ENCODE measurements at places on chromosomes 13 and 19.

DNA sequence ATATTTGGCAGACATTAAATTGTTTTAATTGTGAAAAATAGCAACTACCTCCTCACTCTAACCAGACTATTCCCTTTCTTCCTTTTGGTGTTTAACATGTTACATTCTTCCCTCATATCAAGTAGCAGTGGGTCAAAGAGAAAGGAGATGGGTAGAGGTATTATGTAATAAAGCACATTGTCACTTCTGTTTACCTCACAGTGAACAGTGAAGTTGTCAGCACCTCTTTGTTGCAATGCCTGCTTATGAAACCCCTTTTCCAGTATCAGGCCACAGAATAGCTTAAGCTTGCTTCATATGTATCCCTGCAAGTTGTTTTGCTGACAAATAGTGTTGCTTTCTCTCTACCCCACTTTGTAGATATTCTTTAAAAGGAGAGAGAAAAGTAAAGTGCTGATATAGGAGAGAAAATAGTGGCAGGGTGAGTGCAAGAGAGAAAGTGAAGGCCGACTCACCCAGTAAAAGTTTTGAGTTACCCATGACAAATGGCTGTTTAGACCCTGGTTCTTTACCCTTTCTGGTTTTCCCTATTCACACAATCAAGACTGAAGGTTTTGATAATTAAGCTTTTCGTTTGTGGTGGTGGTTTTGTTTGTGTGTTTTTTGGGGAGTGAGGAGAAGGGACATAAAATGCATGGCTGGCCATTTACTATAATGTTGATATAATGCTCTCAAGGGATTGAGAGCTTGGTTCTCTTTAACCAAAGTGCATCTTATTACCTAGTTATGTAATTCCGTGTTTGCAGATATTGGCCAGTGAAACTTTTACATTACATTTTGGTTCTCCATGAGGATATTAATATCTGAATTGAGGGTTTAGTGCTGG is 3.7 kb downstream of the ITM2B start:
- no peak for DNase-seq

DNA sequence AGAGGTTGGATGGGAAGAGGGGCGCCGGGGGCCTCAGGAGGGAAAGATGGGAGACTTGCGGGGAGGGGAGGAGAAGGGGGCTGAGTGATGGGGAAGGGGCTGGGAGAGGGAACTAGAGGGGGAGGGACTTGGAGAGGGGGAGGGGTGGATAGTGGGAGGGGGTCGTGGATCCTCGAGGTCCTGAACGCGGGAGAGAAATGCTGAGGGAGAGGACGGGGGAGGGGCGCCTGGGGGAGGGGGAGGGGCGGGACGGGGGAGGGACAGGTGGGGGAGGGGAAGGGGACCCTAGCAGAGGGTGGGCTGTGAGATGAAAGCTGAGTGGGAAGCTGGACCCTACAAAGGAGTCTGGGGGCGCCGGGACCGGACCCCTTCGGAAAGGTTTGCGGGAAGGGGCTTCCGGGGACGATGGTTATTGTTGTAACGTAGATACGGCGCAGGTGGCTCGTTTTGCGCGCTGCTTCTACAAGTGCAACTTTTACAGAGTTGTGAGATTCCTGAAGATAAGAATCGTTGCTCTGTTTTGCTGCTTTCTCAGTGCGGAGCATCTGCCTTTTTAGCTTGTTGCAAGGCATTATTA is 418 bp downstream of the ZNF444 start:
- DNase-seq = peak; percentile 31

DNA sequence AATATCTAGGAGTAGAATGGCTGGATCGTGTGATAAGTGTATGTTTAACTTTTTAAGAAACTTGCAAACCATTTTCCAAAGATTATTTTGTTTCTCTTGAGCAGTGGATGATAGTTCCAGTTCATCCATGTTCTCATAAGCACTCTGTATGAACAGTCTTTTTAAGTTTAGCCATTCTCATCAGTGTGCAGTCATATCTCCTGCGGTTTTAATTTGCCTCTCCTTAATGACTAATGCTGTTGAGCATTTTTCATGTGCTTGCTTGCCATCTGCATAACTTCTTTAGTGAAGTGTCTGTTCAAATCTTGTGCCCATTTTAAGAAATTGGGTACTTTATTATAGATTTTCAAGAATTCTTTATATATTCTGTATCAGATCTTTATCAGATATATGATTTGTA is 58.6 kb downstream of the WASF3 start:
- no peak for DNase-seq

- DNase-seq = no peak
These were observed 85.7 kb downstream of the LRRC63 start for GRCh38 chr13:46297361-46297811.

DNA sequence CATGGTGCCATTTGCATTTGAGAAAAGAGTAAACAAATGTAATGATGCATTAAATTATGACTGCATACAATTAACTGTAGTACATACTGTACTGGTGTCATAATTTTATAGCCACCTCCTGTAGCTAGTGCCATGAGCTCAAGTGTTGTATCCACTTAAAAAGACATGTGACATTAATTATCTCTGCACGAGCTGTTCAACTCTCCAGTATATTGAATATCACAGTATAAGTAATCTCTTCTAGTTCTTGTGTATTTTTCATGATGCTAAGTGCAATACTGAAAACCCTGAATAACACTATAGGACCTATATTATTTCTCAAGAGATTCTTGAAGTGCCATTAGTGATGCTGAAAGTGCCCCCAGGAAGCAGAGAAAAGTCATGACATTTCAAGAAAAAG is 387.3 kb downstream of the PCDH17 start:
- DNase-seq = no peak

GRCh38 chr19:41097302-41097701 is 9.1 kb downstream of the CYP2A13 start:
- DNase-seq = no peak

DNA sequence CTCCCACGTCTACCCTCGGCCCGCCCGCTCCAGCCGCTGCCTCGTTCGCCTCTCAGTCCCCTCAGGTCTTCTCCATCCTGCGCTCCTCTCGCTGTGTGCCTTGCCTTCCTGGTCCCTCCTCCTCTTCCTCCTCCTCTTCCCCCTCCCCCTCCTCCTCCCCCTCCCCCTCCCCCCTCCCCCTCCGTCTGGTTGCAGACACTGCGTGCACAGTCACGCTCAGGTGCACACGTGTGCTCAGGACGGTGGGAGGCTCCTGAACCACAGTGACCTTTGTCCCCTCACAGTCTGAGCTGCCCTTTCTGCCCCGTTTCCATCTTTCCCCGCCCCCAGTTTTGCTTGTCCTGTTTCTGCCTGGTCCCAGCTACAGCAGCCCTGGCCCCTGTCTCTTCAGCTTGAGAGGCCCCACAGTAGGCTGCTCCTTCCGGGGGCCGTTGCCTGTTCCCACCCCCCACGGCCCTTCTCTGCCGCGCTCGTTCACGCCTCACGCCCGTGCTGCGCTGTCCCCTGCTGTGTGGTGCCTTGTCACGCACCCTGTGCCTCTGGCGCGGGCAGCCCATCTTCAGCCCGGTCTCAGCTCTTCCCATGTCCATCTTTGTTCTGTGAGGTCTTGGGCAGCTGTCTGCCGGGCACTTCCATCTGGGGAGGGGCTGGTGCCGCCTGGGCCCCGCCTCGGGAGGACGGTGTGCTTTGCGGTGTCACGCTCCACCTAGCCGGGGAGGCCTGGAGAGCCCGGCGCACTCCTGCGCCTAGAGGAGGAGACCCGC is 13.8 kb upstream of the RPS15 start:
- DNase-seq = no peak

GRCh38 chr13:77866971-77867370 is 51.7 kb downstream of the EDNRB start:
- no peak for DNase-seq

GRCh38 chr19:49889038-49889686 is 7.5 kb downstream of the IL4I1 start:
- no peak for DNase-seq

DNA sequence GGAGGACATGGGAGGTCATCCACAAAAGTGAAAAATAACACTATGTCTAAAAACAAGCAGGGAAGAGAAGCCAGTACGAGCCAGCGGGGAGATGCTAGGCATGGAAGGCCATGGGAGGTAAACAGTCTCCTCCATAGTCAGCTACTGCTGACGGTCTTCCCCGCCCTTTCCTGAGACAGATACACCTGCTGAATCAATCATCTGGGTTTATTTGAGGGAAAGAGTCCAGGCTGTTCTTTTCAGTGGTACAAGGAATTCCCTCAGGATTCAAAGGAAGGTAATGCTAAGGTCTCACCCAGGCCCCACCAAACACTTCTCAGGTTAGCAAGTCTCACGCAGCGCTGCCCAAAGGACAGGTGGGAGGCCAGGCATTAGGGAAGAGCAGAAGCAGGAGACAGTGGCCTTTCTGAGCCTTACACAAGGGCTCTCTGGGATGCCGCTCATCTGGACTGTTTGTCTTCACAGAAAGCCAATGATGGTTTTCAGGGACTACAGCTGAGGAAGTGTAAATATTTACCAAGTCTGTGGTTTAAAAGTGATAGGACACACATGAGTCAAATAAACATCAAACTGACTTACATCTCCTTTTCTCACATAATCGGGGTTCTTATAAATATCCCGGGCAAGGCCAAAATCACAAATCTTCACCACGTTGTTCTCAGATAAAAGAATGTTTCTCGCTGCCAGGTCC is 173.9 kb downstream of the FLT1 start:
- no peak for DNase-seq

DNA sequence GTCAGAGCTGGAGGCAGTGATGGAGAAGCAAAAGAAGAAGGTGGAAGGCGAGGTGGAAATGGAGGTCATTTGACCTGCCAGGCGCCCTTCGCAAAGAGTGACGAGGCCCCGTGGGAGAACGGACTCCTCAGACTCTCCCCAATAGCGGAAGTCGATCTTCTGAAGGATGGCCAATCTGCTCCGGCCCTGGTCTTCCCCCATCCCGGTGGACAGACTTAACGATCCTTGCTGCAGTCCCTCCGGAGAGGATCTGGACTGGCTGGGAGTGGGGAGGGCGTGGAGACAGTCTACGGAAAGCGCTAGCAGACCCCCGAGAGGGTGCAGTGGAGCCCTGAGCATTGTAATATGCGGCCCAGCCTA is 11.9 kb downstream of the EPS8L1 start:
- no peak for DNase-seq

DNA sequence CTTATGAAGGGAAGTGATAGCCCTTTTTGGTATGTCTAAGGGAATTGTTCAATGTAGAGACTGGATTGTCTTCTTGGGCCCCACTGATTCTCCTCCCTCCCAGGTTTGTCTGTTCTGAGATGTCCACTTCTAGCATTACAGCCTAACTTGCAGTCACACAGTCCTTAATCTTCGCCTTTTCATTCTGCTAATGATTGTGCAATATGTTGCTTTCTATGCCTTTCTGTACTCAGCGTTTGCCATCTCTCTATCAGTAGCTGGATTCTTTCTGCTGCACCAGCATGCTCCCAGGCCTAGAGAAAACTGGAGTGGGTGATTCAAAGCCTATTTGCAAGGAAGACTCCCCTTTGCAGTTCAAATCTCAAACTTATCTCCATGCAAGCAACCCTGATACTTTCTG is 307.5 kb upstream of the DACH1 start:
- no peak for DNase-seq

DNA sequence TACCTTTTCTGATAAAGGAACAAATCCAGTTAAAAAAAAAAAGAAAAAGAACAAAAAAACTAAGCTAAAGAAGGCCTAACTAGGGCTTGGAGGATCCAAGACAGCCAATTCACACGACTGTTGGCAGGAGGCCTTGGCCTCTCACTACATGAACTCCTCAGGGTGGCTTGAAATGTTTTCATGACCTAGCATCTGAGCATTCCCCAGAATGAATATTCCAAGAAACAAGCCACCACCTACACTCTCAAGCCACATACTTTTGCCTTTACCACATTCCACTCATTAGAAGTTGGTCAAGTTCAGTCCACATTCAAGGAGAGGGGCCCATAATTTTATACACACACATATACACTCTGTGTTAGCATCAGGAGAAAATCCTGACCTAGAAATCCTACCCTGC is 97.6 kb upstream of the SIAH3 start:
- DNase-seq = no peak

- DNase-seq = no peak
These were observed 86.7 kb upstream of the TNFSF11 start for GRCh38 chr13:42487221-42487620.

DNA sequence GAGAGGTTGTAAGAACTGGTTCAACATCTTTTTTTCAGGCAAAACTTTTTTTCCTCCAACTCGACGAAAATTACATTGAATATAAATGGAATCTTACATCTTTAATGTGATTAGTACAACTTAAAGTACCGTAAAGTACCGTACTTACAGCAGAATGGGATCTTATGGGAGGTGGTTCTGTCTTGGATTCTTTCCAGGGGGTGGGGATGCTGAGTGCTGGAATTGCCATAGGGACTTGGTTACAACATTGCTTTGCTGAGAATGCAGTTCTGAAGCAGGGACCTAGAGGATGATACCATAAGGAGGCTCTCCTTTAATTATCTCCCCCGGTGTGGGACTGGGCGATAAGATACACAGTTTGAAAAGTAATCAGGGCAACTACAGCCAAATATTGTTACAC is 186.4 kb downstream of the KLF5 start:
- DNase-seq = no peak

DNA sequence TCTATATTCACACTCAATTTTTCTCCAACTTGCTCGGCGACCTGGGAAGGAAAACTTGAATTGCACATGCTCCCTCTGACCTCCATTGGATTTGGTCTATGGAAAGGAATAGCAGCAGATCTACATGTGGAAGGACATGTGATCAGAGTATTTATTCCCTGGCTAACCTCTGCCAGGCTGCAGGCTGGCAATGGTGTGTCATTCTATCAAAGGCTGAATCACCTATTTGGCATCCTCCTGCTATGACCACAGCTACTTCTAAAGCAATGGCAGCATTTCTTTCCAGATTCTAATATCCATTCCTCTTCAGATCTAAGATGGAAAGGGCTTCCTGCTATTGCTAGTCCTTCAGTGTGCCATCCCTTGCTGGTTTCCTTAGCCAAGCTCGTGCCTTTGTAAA is 144.3 kb upstream of the FREM2 start:
- no peak for DNase-seq

DNA sequence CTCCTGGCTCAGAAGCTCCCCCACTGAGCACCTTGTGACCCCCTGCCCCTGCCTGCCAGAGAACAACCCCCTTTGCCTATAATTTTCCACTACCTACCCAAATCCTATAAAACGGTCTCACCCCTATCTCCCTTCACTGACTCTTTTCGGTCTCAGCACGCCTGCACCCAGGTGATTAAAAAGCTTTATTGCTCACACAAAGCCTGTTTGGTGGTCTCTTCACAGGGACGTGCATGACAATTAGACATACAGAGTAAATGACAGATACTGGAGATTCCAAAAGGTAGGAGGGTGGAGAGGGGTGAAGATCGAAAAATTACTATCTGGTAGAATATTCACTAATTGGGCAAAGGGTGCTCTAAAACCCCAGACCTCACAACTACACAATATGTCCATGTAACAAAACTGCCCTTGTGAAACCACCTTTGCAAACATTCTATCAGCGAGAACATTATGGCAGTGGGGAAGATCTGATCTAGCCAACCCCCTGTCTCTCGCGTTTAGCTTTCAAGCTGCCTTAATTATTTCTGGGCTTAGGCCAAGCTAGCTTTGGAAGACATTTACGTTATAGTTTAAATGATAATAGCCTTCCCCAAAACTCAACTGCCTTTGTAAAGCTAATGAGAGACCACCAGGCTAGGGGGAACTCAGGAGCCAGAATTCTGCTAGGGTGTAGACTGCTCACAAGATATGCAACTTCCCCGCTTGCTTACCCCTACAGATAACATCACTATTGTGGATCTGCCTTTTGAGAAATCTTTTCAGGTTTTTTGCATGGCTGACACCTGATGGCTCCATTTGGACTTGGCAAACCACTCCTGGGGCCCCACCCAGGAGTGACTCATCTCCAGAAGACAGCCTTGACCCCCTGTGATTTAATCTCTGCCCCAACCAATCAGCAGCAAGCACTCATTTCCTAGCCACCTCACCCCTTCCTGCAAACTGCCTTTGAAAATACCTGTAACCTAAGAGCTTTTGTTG is 1534.0 kb upstream of the SPRY2 start:
- DNase-seq = no peak
